ENCODE measurements at places on chromosomes 4 and X.
A peak's percentile ranks its signal among the peaks of the same experiment; 100 is the strongest.

DNA sequence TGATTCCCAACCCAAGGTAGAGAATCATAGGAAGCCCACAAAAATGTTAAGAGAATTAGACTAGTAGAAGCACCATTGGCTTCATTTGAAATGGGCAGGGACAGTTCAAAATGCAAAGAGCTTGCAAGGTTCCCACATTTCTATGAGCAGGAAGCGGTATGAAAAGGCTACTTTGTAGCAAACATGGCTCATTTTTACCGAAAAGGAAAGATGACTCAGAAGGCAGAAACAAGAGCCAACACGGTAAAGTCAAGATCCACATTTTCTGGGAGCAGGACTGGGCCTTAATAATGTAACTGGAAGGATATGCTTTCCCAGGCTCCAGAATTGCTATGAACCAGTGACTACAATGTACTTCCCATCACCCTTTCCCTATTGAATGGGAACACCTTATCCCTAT lies 89.5 kb downstream of the GLRA3 start:
- DNase-seq, result no peak

- peak; percentile 65 for DNase-seq
Observed at GRCh38 chrX:140762061-140762460, 52.5 kb downstream of the LINC00632 start.

- DNase-seq, result no peak
Observed at GRCh38 chr4:11042760-11043159, 358.2 kb upstream of the CLNK start.

DNA sequence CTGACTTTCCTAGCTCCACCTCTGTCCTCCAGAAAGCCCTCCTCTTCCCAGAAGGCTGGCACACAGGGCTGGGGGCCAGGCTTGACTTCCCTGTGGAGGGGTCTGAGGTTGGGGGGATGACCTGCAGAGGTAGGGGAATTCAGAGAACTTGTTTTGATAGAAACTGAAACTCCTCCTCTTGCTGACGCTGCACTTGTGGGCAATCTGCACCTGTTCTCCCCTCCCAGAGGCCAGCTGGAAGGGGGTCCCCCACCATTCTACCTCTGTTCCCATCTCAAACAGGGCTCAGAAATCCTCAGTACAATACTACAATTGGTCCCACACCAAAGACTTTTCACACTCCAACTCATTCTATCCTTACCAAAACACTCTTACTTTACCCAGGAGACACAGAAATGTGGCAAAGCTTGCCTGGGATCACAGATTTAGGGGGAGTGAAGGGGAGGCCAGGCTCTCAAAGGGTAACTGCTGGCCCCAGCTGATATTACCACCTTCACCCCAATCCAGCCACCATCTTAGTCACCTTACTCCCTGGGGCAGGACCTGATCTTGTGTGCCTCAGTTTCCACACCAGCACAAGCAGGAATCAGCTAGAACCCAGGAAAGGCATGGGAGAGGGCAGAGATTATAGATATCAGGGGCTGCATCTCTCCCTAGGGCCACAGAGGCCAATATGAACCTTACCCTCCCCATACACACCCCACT lies 18.5 kb downstream of the OTUD5 start:
- no peak for DNase-seq
